Activated CD4-positive, alpha-beta memory T cell treated with anti-CD3 and anti-CD28 coated beads, Interleukin-2, amount 10 ng/mL, durations not matched to agents 7 days and 5 days (primary cell): ENCODE measurements at places on chromosomes 1 and 21. TPM values are rescaled to one million over a fixed set of nuclear protein-coding genes. Genes with fewer than 3 reads are reported as not detected.

DNA sequence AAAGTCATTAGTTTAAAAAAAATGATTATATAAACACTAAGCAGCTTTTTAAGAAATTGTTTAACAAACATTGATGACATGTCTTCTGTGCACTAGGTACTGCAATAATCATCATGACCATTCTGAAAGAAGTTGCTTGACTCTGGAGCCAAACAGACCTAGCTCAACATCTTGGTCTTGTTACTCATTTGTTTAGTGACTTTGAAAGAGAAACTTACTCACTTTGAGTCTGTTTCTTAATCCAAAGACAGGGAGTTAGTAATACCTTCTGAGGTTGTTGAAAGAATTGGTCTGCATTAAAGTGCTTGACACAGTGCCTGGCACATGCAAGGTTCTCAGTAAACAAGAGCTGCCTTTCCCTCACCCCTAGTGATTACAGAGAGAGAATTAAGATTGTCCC lies 84.4 kb downstream of the SGIP1 start:
- no peak for DNase-seq

The PTAFR gene
- 0.23 TPM for total RNA-seq

DNA sequence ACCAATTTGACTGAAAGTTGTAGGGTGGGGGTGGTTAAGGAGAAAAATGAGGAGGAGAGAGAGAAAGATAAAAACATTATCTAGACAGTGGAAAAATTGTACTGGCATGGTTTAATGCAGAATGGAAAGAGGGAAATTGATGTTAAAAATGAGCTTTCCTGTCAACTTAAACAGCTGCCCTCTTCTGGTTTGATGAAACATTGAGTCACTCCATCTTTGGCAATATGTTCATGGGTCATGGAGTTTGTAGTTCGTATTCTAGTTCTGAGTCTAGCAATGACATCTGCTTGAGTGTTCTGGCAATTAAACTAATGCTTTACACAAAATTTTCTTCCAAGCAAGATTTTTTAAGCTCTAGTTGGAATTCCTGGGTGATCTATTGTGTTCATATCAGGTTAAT lies 9.6 kb downstream of the ZNF648 start:
- DNase-seq, result no peak

The S100A2 gene
- total RNA-seq, result 1.2 TPM

DNA sequence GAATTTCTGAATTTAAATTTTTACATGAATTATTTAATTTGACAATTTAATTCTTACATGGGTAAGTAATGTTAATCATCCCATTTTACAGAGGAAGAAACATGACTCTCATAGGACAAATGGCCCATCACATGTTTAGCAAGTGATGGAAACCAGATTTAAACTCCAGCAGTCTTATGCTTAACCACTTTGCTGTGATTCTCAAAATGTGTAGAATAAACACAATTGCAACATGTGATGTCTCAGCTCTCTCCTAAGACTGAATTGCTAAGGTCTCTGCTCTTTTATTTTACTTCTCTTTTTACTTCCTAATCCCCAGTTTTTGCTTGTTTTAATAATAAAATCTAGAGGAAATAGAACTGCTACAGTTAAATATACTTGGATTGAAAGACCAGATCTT lies 42.8 kb downstream of the HS2ST1 start:
- no peak for DNase-seq

DNA sequence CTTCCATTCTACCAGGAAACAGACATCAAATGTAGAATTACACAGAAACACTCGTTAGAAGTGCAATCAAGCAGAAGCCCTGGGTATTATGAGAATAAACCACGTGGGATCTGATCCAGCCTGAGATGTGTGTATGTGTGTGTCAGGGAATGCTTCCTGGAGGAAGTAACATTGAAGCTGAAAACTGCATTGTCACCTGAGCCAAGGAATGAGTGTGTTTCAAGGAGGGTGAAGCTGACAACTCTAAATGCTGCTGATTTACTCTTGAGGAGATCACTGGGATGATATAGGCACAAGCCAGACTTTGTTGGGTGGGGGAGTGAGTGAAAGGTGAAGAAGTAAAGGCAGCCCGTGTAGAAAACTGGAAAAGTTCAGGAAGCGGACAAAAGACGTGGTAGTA lies 27.6 kb downstream of the FAAH start:
- DNase-seq, result no peak

- DNase-seq, result no peak
Measured at GRCh38 chr1:156494309-156494895, 6.2 kb downstream of the MEF2D start.

- DNase-seq, result no peak
Measured at GRCh38 chr1:156003923-156004188, 16.9 kb downstream of the SSR2 start.

The SV2A gene
- 15.2 TPM for total RNA-seq

The CASZ1 gene
- 8.1 TPM for total RNA-seq

DNA sequence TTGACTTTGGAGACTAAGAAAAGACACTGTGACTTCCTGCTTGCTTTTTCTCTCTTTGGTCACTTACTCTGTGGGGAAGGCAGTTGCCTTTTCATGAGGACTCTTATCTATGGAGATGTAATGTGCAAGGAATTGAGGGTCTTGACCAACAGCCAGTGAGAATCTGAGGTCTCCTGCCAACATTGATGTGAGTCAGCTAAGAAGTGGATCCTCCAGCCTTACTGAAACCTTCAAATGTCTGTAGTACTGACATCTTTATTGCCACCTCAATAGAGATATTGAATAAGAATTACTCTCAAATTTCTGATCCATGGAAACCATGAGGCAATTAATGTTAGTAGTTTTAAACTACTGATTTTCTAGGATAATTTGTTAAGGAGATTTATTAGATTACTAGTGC lies 598.4 kb downstream of the ADGRL2 start:
- no peak for DNase-seq

The YARS1 gene
- 204 TPM for total RNA-seq
